NCI-H1092 (cell line): ENCODE measurements at places on chromosomes 1 and 21.

DNA sequence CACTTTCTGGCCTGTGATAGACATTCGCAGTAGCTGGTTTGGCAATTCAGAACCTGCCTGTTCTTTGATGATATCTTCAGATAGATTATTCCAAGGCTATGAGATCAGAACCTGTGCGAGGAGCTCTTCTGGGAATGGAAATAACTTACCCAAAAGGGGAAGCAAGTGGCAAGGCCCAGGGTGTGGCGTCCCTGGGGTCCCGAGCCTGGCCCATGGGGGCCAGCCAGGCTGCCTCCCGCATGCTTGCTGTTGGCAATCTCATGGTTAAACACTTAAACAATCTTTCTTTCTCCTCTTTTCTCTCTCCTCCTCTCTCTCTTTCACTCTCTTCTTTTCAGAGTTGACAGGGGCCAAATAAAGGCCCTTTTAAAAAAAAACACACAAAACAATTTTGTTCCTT, 108.1 kb downstream of the RNF220 start:
- DNase-seq, result no peak

- no peak for DNase-seq
These were observed 142.2 kb downstream of the PAPPA2 start for GRCh38 chr1:176605176-176605575.

DNA sequence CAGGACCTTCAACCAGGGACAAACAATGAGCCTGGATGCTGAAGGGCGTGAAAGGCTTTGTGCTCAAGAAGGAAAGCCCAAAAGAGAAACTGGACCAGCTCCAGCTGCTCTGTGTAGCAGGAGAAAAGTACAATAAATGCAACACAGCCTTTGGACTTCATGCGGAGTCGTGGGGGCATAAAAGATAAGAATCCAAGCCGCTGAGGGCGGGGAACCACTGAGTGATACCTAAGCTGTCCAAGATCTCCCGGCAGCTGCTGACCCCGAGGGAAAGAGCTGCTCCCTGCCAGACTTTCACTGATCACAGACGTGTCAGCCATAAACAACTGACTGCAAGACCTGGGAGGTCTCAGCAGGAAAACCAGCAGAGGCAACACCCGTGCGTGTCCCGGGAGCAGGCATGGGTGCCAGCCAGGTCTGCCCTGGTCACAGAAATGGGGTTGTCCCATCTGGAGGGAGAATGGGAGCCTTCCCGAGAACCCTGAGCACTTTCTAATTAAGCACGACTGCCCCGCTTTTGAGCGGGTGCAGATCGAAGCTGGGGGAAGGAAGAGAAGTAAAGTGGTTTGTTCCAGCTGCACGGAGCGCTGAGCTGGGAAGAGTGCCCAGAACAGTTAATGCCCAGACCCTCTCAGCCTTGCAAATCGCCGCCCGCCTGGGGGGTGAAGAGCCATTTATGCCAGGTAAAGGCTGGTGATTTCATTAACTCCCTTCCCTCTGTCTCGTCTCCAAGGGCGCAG, 68.3 kb upstream of the TARDBP start:
- DNase-seq, result peak; percentile 98

DNA sequence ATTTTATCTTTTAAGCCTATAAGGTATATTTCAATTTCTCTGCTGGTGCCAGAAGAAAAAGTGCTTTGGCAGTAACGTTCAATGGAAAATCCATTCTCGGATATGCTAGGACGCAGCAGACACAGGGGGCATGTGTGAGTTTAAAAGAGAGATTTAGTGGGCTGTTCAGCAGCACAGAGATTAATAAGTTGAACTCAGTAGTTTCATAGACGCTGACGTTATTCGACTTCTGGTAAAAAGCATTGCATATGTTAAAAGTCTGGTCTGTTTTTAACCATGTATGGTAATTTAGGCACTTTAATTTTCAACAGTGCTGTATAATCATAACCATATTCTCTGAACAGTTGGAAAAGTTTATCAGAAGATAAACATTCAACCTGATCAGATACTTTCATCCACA, 99.6 kb downstream of the ATP6V1G3 start:
- DNase-seq, result no peak

GRCh38 chr1:15802234-15802965, 5.0 kb downstream of the UQCRHL start:
- no peak for DNase-seq

GRCh38 chr1:150061632-150062101, 5.9 kb upstream of the VPS45 start:
- DNase-seq, result no peak
